ENCODE measurements at places on chromosomes 6 and 20. TPM values are rescaled to one million over a fixed set of nuclear protein-coding genes. Genes with fewer than 3 reads are reported as not detected.

SLC22A2 gene
- not detected for total RNA-seq

TGM3 gene
- not detected for total RNA-seq

CFB gene
- total RNA-seq = 3.5 TPM

ARMH2 gene
- not detected for total RNA-seq

GID8 gene
- 47.2 TPM for total RNA-seq

NRSN2 gene
- total RNA-seq = 14.7 TPM

GRCh38 chr20:1528811-1529210, 28.7 kb downstream of the SIRPD start:
- DNase-seq = no peak
- H3K27me3 ChIP-seq = no peaks in the 10 kb centered on the region
- H3K4me1 ChIP-seq = peaks cover 7% of the 10 kb centered on the region
- H3K4me3 ChIP-seq = no peak overlapping the region

DNA sequence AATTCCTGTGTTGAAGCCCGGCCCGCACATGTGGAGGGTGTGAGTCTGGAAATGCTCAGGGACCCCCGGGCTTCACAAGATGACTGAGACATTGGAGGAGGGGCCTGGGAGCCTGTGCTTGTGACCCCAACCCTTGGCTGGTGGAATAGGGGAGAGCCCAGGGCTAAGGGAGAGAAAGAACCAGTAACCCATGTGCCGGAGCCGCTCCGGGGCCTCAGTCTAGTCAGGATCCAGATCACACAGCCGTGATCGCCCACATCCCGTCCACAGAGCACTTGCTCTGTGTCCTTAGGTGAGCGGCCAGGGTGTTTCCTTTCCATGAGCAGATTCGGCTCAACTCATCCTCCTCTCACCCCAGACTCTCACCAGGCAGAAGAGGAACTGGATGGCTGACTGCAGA, 152.3 kb upstream of the RPS6KA2 start:
- H3K27me3 ChIP-seq = peaks cover 7% of the 10 kb centered on the region
- no peak overlapping the region for H3K27ac ChIP-seq
- H3K36me3 ChIP-seq = no peaks in the 10 kb centered on the region
- H3K4me3 ChIP-seq = no peak overlapping the region
- DNase-seq = no peak
- peaks cover 5% of the 10 kb centered on the region for H3K4me1 ChIP-seq

- no peak for DNase-seq
- H3K27me3 ChIP-seq = no peaks in the 10 kb centered on the region
- peak overlapping the region; percentile 79 for H3K27ac ChIP-seq
- no peak overlapping the region for H3K4me3 ChIP-seq
- H3K4me1 ChIP-seq = peaks cover 63% of the 10 kb centered on the region
- H3K36me3 ChIP-seq = no peaks in the 10 kb centered on the region
Observed at GRCh38 chr20:33650753-33651561, 11.2 kb upstream of the C20orf144 start.

GRCh38 chr6:137792160-137793033, 74.7 kb upstream of the TNFAIP3 start:
- peak overlapping the region; percentile 54 for H3K27ac ChIP-seq
- no peaks in the 10 kb centered on the region for H3K27me3 ChIP-seq
- no peak for DNase-seq
- H3K36me3 ChIP-seq = peaks cover 2% of the 10 kb centered on the region
- H3K4me3 ChIP-seq = peak overlapping the region; percentile 70
- peaks cover 80% of the 10 kb centered on the region for H3K4me1 ChIP-seq

GRCh38 chr6:64280569-64280968, 645.0 kb downstream of the PHF3 start:
- H3K4me1 ChIP-seq = no peaks in the 10 kb centered on the region
- no peaks in the 10 kb centered on the region for H3K36me3 ChIP-seq
- no peaks in the 10 kb centered on the region for H3K27me3 ChIP-seq
- H3K27ac ChIP-seq = no peak overlapping the region
- H3K4me3 ChIP-seq = no peak overlapping the region

DNA sequence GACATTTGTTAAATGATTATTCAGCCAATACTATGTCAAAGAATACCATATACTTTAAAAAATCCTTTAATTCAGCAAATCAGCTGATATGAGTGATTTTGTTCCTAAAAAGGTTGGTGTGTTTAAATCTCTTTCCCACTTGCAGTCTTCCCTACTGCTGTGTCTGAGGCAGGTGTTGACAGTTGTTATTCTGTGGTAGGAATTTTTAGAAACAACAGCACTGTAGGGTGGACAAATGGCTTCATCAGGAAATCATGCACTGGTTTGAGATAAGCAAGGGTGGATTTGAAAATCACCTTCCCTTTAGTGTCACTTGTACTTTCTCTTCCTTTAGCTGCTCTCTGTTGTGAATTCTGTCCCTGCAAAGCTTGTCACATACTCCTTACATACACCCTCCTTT, 213.7 kb upstream of the SGK1 start:
- peaks cover 5% of the 10 kb centered on the region for H3K36me3 ChIP-seq
- peaks cover 41% of the 10 kb centered on the region for H3K4me1 ChIP-seq

GRCh38 chr20:32963176-32963575, 41.1 kb downstream of the SUN5 start:
- no peak overlapping the region for H3K4me3 ChIP-seq
- no peak for DNase-seq
- H3K4me1 ChIP-seq = peaks cover 63% of the 10 kb centered on the region
- H3K27me3 ChIP-seq = no peaks in the 10 kb centered on the region

GRCh38 chr6:107144666-107145065, 29.4 kb upstream of the BEND3 start:
- H3K36me3 ChIP-seq = no peaks in the 10 kb centered on the region
- no peak for DNase-seq
- H3K4me3 ChIP-seq = no peak overlapping the region
- H3K4me1 ChIP-seq = no peaks in the 10 kb centered on the region
- no peaks in the 10 kb centered on the region for H3K27me3 ChIP-seq

DNA sequence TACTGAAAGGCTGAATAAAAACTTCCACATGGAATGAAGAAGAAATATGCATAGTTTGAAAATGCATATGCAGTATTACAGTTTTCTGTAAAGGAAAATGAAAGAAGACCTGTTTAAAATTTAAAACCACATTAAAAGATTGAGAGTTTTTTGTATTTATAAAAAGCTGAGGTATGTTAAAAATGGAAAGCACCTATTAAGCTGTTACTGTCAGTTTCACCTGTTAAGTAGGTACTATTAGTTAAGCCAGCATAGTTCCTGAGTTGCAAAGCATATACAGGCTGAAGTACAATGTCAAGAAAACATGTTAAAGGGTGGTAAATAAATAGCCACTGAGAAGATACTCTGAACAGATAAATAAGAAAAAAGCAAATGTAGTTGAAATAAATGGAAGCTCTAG, 69.9 kb downstream of the ATXN1 start:
- peaks cover 4% of the 10 kb centered on the region for H3K36me3 ChIP-seq
- H3K27ac ChIP-seq = peak overlapping the region; percentile 97
- peaks cover 100% of the 10 kb centered on the region for H3K4me1 ChIP-seq
- no peak for DNase-seq
- no peaks in the 10 kb centered on the region for H3K27me3 ChIP-seq

GRCh38 chr6:138104618-138105213, 2.5 kb downstream of the PERP start:
- H3K36me3 ChIP-seq = peaks cover 1% of the 10 kb centered on the region
- H3K4me1 ChIP-seq = peaks cover 16% of the 10 kb centered on the region
- no peak for DNase-seq

GRCh38 chr20:57876163-57876562, 166.3 kb upstream of the PMEPA1 start:
- H3K36me3 ChIP-seq = no peaks in the 10 kb centered on the region
- peaks cover 10% of the 10 kb centered on the region for H3K27me3 ChIP-seq
- H3K4me3 ChIP-seq = no peak overlapping the region
- DNase-seq = no peak
- no peak overlapping the region for H3K27ac ChIP-seq

- no peak for DNase-seq
- H3K4me1 ChIP-seq = peaks cover 21% of the 10 kb centered on the region
- H3K27me3 ChIP-seq = no peaks in the 10 kb centered on the region
- no peaks in the 10 kb centered on the region for H3K36me3 ChIP-seq
Observed at GRCh38 chr6:20838113-20838512, 303.9 kb downstream of the CDKAL1 start.

- H3K4me1 ChIP-seq = peaks cover 49% of the 10 kb centered on the region
- peaks cover 9% of the 10 kb centered on the region for H3K36me3 ChIP-seq
- no peak for DNase-seq
- H3K27ac ChIP-seq = peak overlapping the region; percentile 70
Observed at GRCh38 chr6:43173591-43174262, 2.7 kb downstream of the SRF start.

- H3K27ac ChIP-seq = no peak overlapping the region
- H3K4me1 ChIP-seq = no peaks in the 10 kb centered on the region
- no peaks in the 10 kb centered on the region for H3K36me3 ChIP-seq
- DNase-seq = no peak
Observed at GRCh38 chr20:16174311-16174710, 398.9 kb downstream of the KIF16B start.

DNA sequence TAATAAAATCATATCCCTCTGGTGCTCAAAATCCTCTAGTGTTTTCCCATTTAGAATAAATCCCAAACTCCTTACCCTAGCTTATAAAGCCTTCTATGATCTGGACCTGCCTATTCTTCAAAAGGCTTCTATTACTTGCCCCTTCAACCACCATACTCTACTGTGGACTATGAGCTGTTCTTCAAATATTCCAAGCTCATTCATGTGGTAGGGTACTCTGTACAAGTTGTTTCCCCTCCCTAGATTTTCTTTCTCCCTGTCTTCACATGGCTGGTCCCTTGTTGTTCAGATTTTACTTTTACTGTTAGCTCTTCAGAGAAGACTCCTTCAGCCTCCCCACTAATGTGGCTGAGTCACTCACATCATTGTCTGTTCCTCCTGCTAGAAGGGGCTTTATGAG, 193.2 kb downstream of the OGFRL1 start:
- DNase-seq = no peak
- no peaks in the 10 kb centered on the region for H3K36me3 ChIP-seq
- H3K4me3 ChIP-seq = no peak overlapping the region
- H3K27me3 ChIP-seq = peaks cover 11% of the 10 kb centered on the region

DNA sequence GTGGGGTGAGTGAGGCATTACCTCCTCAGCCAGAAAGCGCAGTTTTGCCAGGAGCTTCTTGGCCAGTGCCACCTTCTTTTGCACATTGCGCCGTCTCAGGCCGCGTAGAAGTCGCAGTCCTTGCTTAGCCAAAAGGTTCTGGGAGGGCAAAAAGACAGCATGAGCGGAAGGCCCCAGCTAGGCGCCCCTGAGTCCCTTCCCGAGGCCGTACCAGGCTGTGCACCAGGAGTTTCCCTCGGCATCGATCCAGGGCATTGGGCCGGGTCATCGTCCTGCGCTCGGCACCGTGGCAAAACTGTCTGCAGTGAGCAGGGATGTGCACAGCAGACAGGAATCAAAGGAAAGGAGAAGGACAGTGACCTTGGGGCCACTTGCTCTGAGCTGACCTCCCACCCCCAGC, 20.2 kb upstream of the SPAG4 start:
- no peak overlapping the region for H3K27ac ChIP-seq
- peaks cover under 1% of the 10 kb centered on the region for H3K4me1 ChIP-seq
- no peaks in the 10 kb centered on the region for H3K36me3 ChIP-seq
- H3K4me3 ChIP-seq = no peak overlapping the region
- DNase-seq = no peak

DNA sequence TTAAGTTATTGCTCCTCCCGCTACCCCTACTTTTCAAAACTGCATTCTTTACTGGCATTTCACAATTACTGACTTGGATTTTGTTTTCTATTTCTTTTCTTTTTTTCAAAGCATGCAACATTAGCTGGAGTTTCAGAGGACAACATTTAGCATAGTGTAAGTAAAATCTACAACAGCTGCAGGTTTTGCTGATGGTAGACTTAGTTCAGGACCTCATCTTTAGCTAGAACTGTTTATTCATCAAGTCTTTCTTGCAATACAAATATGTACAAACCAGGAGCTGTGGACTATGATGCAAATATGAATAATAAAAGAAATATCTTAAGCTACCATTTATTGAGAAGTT, 728 bp upstream of the CEP162 start:
- H3K27me3 ChIP-seq = peaks cover 11% of the 10 kb centered on the region
- H3K4me1 ChIP-seq = peaks cover 24% of the 10 kb centered on the region
- peak overlapping the region; percentile 99 for H3K27ac ChIP-seq
- no peak for DNase-seq

- H3K27ac ChIP-seq = no peak overlapping the region
- no peak for DNase-seq
- H3K27me3 ChIP-seq = peaks cover 18% of the 10 kb centered on the region
- H3K4me3 ChIP-seq = no peak overlapping the region
Observed at GRCh38 chr6:3803627-3804468, 45.3 kb upstream of the FAM50B start.

- H3K4me3 ChIP-seq = no peak overlapping the region
- no peak for DNase-seq
- H3K36me3 ChIP-seq = peaks cover 26% of the 10 kb centered on the region
- H3K27ac ChIP-seq = peak overlapping the region; percentile 24
- H3K27me3 ChIP-seq = no peaks in the 10 kb centered on the region
Observed at GRCh38 chr6:82179415-82179814, 68.1 kb downstream of the IBTK start.

DNA sequence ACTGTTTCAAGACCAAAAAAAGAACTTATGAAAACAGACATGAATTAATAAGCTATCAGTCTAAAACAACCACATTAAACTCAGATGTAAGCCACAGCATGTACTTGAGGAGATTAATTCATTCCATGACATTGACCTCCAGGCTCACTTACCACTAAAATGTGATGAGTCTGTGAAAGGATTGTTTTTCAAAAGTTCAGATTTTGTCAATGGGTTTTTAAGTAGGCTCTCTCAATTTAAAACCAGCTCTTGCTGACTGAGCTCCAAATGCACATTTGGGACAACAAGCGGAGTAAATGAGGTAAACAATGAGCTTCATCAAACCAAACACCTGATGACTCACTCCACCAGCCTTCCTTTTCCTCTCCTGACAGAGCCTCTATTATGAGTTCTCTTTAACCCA, 197.0 kb downstream of the SIM1 start:
- H3K36me3 ChIP-seq = no peaks in the 10 kb centered on the region
- H3K27ac ChIP-seq = no peak overlapping the region
- peaks cover 6% of the 10 kb centered on the region for H3K27me3 ChIP-seq
- H3K4me1 ChIP-seq = no peaks in the 10 kb centered on the region
